Fibroblast of skin of right quadriceps (primary cell): ENCODE measurements at places on chromosomes 4 and X.

DNA sequence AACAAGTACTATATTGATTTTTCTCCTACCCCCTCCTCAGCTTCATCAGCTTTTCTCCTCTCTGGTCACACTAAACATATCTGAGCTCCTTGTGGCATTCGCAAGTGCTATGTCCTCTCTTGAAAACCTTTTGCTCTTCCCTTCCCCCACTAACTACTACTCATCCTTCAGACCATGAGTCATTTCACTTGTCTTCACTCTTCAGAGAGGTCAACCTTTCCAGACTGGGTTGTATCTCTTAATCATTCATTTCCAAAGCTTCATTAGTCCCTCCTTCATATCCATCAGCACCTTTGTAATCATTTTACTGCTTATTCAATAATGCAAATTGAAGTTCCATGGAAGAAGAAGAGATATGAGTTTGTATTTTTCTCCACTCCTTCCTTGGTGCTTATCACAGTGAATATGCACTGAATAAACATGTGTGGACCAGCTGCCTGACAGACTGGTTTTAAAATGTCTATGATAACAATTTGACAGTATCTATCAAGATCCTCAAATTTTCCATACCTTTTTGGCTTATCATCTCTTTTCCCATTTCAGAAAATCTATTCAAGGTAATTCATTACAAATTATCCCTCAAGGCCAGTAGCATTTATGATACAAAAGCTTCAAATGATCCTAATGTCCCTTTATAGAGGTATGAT lies 28.4 kb downstream of the DDX60L start:
- peak; percentile 73 for DNase-seq

- DNase-seq = peak; percentile 89
Observed at GRCh38 chrX:13652287-13652793, 601 bp upstream of the TCEANC start.

DNA sequence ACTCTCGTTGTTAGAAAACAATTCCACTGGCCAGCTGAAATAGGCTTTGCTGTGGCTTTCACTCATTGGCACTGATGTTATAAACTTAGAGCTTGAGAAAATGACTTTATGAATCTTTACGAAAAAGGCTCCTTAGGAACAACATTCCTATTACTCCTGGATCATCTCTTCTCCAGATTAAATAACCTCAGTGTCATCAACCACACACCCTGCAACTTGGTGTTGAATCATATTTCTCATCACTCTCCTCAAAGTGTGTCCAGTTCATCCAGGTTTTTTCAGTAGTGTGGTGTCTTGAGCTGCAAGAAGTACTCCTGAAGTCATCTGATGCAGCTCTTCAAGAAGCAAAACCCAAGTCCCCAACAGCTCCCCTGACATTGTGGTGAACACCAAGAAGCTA lies 28.1 kb upstream of the ANOS1 start:
- DNase-seq = peak; percentile 19

- peak; percentile 91 for DNase-seq
Observed at GRCh38 chrX:103845165-103845653, 13.2 kb upstream of the RAB9B start.

DNA sequence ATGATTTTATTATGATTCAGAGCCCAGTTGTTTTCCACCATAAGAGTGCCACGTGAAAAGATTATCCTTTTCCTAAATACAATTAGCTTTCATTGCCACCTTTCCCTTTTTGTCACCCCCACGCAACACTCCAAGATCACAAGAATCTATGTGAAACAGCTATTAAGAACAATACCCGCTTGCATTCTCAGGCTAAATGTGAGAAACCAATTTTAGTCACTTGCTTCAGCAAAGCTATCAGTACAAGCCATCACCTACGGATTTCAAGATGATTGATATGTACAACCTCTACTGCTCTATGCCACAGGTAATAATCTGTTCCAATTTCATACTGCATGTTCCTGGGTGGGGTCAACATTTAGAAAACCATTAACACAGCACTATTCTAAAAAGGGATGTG lies 2.5 kb downstream of the ATP11C start:
- DNase-seq = no peak

GRCh38 chr4:38223782-38224236 lies 263.6 kb downstream of the PTTG2 start:
- DNase-seq = no peak

DNA sequence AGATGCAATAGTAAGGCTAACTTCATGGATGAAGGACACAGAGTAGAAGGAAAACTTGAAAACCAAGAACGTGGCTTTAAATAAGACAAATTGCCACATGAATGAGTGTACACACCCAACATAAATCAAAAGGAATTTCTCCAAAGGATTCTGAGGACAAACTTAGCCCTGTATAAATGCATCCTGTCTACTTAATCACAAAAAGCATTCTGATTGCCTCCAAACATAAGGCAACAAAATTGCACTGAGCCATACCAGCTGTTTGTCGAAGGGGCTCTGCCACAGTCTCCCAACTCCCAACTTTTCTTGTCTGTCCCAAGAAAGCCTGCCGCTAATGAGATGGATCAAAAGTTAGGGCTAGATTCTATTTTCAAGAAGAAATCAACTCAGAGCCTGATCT lies 194.3 kb downstream of the SOWAHB start:
- peak; percentile 48 for DNase-seq

DNA sequence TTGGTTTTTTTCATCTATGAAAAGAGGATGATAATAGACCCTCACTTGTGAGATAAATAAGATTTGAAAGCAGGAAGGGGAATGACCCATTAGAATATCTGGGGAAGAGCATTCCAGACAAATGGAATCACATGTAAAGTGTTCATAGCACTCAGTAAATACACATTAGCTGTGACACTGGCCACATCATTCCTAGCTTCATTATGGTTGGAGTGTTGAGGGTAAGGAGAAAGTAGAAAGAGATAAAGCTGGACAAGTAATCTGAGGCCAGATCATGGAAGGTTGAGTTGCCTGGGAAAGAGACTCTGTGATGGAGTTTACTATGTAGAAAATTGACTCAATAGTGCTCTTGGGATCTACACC lies 6.9 kb upstream of the PGRMC1 start:
- DNase-seq = no peak

DNA sequence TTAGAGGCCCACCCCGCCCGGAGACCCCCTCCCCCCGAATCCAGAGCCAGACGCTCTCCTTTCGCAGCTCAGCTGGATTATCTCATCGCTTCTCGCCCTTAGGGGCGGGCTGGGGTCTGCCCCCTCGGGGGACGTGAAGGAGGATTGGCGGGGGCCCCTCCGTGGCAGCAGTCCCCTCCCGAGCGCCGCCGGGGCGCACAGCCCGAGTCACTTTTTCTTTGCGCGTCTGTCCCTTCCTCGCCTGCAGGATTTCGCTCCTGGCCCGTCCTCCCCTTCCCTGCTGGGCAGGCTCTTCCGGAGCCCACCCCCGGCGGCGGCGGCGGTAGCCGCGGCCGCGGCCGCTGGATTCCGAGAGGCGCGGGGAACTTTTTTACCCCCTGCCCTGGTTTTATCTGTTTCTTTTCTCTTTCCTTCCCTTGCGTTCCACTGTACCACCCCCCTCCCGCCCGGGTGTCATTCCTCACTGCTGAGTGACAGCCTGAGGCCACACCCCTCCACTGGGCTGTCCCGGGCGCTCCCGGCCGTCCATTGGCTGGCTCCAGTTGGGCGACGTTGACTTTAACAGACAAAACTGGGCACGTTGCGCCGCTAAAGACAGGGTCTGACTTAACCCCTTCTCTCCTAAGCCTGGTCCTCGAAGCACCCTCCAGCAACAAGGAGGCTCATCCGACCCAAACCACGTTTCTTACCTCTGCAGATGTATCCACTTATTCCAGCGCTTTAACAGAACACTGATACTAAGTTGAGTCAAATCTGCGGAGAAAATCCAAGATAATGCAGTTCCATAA lies 492 bp upstream of the NKX3-2 start:
- DNase-seq = peak; percentile 61

DNA sequence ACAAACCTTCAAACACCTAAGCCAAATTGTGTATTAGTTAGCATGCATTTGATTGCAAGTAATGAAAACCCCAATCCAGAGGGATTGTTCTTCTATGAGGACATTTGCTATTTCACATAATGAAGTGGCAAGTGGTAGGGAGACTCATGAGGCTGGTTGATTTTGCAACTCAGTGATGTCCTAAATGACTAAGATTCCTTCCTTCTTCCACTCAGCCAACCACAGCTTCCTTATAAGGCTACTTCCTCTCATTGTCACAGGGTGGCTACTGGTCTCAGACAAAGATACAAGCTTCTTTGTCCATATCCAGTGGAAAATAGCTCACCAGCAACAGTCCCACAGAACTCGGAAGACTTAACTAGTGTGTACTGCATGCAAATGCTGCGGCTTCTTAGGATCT lies 5.3 kb upstream of the OTC start:
- peak; percentile 66 for DNase-seq

DNA sequence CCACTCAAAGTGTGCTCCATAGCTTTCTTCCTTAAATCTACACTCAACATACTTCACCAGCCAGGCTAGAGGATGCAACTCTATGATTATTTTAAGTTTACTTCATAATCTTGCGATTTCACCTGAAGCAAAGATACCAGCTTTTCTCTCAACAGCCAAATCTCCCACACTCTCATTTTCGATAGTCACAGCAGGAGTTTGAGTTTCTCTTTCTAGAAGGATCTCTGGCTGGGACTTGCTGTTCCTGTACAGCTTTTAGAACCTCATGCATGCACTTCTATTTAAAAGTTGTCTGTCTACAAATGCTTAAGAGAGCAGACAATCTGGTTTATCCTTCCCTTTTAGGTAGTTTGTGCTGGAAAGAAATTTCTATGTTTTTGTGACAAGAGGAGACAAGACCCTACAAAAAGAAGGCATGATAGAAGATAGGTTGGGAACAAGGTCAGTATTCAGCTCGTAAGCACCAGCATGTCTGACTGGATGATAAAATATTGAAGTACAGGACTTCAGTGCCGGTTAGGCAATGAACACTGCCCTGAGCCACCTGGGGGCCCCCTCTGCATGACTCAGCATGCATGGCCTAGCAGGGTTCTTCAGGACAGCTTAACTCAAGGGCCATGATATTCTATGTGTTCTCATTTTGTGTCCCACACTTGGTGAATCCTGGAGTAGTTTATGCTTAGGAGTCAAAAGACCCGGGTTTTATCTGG lies 65.6 kb downstream of the ATXN3L start:
- DNase-seq = peak; percentile 49

GRCh38 chr4:10173037-10173753 lies 56.6 kb upstream of the WDR1 start:
- DNase-seq = peak; percentile 15

DNA sequence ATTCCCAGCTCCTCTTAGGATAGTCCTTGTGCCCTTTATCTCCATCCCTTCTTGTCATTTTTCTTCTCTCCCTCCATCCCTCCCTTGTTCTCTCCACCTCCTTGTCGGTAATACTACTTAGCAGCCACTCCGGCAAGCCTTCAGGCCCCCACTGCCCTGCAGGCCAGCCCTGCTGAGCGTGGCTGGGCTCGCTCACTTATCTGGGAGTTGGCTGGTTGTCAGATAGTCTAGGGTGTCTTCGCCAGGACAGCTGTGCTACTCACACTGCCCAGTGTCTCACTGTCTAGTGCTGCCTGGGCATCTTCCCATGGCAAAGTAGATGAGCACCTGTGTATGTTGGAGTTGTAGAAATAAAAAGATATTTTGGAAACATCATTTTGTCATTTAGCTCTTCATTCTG lies 75.0 kb downstream of the STK32B start:
- DNase-seq = no peak

DNA sequence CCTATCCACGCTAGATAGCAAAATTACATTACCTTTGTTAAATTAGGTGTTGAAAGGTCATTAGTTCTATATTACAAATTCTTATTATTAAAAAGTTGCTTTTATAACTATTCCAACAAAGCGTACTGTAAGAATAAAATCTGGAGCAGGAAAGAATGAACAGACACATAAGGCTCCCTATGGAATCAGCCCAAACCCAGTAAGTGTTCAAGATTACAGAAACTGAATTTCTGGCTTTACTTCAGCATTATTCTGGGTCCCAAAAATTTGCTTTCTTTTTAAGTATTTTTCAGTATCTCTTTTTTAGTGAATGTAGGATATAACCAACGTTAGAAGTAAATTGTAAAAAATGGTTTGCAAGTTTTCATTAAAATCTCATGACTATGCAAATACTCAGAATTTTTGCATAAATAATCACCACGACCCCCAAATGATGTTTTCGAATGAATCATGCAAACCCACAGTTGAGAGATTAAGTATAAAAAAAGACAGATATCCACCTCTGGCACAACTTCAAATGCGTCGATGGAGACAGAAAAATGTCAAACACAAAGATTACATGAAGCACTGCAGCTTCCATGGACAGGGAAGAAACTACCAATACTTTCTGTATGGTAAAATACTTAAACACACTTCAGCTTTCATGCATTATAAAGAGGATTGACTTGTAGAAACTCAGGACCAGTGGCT lies 238.5 kb downstream of the RASL11B start:
- DNase-seq = peak; percentile 91

DNA sequence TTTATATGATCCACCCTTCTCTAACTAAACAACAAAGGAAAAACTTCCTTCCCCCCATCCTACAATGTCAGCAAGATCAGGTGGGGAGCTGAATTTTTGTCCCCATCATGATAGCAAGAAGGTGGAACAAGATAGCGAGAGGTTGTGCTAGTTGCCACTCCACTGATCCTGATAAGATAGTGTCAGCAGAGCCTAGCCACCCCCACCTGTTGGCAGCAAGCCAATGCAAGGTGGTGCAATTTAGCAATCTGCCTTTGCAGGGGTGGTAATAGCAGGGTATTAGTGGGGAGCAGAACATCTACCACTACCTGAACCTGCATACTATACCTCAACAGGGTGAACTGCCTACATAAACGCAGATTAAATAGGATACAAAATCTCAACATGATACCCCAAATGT lies 80.2 kb upstream of the MAMLD1 start:
- no peak for DNase-seq

DNA sequence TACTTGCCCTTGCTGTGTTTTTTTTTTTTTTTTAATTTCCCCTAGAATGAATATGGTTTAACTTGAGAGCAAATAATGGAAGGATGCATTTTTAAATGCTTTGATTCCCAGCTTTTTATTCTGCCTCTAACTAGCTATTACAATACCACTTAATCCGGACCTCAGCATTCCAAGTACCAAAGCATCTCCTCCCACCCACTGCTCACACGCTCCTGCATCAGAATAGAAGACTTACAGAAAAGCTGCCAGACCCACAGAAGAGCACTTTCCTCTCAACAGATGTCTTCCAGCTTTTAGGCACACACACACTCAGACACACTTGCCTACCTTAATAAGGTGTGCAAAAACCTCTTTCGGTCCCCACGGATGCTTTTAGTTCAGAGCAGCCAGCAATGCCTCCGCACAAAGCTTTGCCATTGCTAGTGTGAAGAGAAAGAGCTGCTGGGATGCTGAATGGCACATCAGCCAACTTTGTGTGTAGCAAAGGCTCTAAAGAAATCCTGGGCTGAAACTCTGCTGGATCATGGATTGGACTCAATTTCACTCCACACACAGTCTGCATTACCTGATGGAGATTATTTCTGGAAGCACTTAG lies 1056.2 kb downstream of the DMD start:
- no peak for DNase-seq
